ENCODE measurements at places on chromosomes 6 and 20.
A peak's percentile ranks its signal among the peaks of the same experiment; 100 is the strongest.

- no peak for DNase-seq
Observed at GRCh38 chr20:1934721-1935573, 39.7 kb downstream of the SIRPA start.

- no peak for DNase-seq
Observed at GRCh38 chr6:73873081-73873480, 177.1 kb downstream of the CD109 start.

DNA sequence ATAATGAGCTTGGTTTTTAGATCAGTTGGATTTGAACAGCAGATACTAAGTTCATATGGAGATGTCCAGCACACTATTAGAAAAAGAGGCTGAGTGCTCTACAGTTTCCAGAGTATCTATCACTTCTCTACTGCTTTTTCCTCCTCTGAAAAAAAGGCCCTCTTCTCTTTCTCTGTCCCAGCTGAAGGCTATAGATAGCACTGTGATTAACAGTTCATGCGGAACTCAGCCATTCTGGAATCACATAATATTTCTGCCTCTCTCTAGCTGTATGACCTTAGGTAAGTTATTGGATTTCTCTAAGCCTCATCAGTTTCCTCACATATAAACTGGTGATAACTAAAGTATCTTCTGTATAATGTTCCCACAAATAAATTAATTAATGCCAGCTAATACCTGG is 184.1 kb downstream of the UBE3D start:
- no peak for DNase-seq

DNA sequence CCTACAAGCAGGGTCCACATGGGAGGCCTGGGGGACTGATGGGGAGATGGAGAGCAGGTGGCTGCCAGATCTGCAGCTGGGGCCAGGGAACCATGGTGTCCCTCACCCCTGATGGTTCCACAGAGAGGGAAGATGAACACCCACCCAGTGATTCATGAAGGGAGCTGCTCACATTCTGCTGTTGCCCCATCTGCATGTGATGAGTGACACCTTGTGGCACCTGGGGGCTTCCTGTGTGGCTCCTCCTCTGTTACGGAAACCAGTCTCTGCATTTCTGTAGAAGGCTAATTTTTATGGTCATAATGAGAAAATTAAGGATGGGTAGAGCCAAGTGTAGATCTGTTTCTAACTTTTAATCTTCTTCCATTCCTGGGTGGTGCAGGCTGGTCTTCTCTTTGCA is 217.1 kb downstream of the SMOC2 start:
- no peak for DNase-seq

DNA sequence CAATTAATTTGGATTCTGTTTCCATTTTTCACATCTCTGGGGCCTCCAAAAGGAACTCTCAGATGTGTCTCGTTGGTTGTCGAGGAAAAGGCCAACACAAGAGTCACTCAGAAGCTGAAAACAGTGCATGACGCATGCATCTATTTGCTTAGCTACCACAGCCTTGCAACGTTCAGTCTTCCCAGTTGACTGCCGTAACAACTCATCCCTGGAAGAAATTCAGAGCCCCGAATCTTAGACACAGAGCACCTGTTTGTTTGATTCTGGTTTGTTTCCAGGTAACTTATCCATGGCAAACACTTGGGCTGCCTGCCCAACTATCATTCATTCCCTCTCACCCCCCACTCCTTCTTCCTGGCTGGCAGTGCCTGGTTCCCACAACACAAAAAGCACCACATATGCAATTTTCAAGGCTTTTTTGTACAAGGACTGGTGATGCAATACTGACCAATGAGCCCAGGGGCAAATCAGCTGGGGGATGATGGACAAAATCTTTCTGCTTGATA is 60.5 kb downstream of the ZMYND8 start:
- no peak for DNase-seq

DNA sequence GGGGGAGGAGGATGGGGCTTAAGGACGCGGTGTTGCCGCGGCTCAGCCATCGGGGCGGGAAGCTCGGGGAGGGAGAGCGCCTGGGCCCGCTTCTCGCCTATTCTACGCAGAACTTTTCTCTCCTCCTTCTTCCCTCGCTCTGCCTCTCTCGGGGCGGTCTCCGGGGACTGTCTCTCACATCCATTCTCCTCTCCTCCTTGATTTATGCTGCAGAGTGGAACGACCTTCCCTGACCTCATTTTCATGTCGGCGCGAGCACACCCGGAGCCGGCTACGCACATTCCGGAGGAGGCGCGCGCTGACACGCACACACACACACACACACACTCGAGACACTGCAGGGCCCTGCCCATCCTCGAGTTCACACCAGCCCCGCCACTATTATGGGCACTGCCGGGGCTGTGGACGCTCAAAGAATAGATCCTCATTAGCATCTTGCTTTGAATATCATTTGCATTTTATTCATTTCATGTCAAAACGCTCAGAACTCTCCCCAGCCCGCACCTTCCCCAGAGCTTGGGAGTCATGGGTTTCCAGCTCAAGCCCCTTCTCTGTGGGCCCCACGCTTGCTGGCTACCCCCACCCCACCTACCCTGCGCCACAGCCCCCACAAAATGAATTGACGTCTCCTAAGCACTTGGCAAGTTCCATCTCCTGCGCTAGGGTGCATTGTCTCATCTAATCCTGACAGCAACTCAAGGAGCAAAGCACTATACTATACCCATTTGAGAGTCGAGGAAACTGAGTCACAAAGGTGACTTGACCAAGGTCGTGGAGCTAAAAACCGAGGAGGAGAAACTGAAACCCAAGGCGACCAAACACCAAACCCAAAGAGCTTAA is 36.8 kb downstream of the NCR2 start:
- peak; percentile 55 for DNase-seq

DNA sequence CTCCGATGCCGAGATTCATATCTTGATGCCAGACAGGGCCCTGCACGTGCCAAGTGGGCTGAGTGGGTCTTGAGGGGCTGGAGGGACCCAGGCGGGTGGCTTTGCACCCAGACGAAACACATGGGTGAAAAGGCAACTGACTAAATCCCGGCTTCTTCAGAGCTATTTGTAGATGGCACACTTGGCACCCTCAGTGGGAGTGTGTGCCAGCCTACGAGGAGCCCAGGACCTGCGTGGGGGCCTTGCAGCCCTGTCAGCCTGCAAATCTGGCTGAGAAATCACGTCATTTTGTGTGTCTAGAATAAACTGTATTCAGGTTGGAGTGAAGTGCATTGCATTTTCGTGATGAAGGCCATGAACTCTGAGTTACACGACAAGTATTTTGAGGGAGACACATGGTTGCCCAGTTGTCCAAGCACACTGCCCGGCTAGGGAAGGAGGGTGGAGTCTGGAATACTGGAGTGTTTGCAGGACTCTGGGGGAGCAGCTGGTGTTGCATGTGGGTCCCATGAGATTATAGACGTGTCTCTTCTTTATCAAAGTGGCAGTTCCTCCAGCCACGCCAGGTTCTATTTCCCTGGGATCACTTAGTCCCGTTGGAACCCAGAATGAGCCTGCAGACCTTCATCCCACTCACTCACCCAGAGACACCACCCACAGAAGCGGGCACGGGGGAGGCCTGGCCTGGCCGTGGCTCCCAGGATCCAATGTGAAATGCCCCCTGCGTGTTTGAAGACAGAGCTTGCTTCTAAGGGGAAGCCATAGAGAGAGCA is 60.2 kb downstream of the DLL1 start:
- DNase-seq: no peak

DNA sequence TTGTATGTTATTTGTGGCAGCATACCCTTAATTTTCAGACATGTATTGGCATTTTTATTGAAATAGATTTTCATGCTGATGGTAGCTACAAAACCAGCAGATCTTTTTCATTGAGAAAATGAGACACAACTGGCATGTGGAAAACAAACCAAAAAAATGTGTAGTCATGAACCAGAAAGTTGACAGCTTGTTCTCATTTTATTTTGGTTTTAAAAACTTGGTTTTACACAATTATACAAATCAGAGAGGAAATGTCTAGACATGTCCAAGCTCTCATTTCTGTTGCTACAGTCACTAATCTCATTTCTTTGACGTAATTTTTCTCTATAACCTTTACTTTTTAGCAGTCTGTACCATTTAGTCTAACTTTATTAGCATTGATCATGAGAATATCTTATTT is 85.4 kb downstream of the GRIK2 start:
- DNase-seq: no peak

All from femur (tissue), 1 donor.